ENCODE measurements at places on chromosomes 16 and 17.

DNA sequence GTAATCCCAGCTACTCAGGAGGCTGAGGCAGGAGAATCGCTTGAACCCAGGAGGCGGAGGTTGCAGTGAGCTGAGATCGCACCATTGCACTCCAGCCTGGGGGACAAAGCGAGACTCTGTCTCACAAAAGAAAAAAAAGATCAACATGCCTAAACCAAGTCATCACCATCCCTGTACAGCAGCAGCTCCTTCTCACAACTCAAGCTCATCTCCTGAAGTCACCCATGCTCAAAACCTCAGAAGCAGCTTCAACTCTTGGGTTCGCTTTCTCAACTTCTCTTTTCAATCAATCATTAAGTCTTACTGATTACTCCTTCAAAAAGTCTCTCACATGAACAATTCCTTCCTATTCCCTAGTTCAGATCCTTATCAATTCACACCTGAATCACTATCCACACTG, 31.3 kb downstream of the PHLPP2 start:
- peak; percentile 26 for DNase-seq

GRCh38 chr16:47565454-47565853, 104.3 kb downstream of the PHKB start:
- peak; percentile 49 for DNase-seq

DNA sequence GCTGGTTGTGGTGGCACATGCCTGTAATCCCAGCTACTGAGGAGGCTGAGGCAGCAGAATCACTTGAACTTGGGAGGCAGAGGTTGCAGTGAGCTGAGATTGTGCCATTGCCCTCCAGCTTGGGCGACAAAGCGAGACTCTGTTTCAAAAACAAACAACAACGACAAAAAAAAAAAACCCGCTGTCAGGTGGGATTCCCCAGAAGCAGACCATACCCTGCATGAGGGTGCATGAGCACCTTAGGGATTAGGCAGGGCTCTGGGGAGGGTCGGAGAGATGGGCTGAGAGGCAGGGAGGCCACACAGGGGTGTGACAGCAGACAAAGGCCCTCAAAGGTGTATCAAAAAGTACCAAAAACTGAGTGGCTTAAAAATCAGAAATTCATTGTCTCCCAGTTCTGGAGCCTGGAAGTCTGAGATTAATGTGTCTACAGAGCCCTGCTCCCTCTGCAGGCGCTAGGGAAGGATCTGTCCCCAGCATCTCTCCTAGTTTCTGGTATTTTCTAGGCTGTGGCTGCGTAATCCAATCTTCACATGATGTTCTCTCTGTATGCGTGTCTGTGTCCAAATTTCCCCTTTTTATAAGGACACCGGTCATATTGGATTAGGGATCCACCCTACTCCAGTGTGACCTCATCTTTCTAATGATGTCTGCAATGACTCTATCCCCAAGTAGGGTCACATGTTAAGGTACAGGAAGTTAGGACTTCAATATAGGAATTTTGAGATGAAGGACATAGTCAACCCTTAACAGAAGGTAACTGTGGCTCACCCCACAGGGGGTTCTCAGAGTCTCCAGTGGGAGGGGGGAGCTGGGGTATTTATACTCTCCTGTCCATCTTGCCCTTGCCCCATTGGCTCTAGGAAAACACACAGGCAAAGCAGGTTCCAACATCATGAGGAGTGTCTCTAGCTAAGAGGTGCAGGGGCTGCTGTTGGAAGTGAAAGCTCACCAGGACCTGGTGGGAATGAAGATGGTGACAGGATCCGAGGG, 13.6 kb upstream of the TVP23A start:
- DNase-seq: no peak

DNA sequence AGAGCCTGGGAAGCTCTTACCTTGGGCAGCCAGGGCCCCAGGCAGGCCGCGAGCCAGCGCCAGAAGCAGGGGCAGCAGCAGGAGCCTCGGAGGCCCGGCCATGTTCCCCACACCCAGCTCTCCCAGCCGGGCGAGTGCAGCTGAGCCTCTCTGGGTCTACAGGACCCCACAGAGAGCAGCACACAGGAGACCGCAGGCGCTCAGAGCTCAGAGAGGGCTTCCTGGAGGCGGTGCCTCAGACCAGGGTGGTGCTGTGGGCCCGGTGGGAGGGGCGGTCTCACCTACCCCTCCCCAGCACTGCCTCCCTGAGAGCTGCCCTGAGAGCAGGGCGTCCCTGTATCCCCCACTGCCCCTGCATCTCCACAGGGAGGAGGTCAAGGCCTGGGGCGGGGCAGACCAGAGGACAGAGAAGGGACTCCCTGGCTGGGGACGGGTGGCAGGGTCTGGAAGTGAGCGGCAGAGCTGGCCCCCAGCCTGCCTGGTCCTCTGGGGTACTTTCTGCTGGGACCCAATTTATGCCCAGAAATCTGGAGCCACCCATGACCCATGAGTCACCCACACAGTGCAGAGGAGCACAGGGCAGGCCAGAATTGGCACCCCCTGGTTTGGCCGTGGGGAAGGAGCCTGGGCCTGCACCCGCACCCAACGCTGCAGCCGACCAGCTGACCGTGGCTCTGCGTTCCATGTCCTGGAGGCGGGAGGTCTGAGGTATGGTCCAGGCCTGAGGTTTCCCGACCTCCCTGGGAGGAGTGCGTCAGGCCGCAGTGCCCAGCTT, at the start of gene CD7:
Gene CD7, minus strand, starts transcription at position 215 of the 775 bp plus-strand sequence. Its CDS starts 113 bp downstream, at position 102.
- DNase-seq: no peak

DNA sequence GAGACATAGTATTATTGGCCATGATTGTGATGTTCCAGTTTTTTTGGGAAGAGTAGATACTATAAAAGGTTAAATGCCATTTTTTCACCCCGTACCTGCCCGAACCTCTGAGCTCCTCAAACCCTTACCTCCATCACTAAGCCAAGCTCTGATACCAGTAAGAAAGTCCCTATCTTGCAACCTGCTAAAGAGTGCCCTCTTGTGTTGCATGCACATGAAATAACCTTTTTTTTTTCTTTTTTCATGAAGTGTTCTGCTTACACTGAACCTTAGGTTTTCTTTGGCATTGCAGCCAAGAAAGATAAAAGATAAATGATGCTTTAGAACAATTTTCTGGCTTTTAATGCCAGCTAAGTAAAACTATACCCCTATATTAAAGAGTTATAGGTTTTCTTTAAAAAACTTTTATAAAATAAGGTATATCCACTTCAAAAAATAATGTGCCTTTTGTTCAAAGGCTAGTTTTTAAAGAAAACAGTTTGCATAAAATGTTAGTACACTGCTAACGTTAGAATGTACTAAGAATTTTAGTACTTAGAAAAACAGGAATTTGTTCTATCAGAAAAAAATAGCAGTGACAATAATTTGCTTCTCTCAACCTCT, 295.3 kb upstream of the PMFBP1 start:
- no peak for DNase-seq

DNA sequence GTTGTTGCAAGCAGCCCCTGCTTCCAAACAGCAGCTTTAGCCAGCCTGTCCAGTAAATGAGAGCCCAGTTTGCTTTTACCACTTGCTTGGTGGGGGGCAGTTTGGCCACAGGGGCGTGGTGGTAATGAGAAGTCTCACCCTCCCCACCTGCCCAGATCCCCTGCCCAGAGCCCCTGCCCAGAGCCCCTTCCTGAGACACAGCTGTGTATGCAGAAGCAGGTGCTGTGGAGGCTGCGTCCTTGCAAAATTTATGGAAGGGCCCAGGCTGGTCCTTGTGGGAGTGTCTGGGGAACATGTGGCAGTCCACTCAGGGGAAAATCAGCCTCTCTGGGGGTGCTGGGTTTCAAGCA, 27.6 kb upstream of the LGALS9 start:
- no peak for DNase-seq

GRCh38 chr17:64994781-64995538, 61.6 kb downstream of the GNA13 start:
- DNase-seq: no peak

- DNase-seq: no peak
Observed at GRCh38 chr16:80346111-80346632, 194.6 kb upstream of the DYNLRB2 start.

DNA sequence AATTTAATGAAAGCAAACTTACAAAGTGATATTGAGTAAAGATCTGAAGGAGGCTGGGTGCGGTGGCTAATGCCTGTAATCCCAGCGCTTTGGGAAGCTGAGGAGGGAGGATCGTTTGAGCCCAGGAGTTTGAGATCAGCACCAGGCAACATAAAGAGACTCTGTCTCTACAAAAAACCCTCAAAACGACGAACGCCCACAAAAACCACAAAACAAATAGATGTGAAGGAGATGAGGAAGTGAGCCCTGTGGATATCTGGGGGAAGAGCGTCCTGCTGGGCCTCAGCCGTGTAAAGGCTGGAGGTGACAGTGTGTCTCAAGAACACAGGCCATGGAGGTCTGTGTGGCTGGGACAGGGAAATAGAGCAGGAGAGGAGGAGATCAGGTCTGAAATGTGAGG, 68.8 kb downstream of the ITFG1 start:
- DNase-seq: peak; percentile 60

DNA sequence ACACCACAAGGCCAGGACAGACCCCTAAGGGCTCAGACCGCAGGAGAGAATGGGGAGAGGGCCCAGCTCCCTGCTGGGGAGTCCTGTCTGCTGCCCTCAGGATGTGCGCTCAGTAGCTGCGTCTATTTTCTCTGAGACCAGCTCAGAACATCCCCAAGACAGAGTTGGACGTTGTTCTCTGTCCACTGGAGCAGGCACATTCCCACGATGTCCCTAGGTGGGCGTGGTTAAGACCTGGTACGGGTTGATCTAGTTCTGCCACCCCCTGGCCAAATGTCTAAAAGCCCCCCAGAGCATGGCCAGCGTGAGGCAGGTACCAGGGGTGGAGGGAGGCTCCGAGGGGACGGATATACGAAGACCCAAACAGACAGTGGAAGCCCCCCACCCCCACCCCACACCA, 842 bp upstream of the CALB2 start:
- DNase-seq: no peak

DNA sequence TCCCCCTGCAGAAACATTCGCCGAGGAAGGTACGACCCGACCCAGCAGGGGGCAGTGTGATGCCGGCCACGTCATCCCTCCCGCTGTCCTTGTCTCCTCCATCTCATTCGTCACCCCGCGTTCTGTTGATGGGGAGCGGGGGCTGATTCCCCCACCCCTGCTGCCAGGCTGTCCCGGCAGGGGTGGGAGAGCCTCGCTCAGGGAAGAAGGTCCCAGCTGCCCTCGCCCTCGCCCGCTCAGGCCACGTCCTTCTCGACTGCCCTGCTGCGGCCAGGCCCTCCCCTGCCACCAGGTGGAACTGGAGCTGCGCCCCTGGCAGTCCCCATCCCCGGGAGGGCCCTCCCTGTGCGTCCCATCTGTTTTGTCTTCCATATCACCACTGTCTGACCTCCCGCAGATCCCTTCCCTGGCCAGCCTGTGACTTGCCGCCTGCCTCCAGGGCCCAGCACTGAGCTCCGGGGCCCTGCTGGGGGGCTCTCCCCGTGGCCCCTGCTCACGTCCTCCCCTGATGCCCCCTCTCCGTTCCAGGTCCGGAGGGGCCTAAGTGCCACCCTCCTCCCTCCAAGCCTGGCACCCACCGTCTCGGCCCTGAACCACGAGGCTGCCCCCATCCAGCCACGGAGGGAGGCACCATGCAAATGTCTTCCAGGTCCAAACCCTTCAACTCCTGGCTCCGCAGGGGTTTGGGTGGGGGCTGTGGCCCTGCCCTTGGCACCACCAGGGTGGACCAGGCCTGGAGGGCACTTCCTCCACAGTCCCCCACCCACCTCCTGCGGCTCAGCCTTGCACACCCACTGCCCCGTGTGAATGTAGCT, 20.6 kb downstream of the ADAM11 start:
- peak; percentile 54 for DNase-seq

All from astrocyte (in vitro differentiated cells and primary cell).